Kidney epithelial cell (primary cell): ENCODE measurements at places on chromosomes 6 and 20.

GRCh38 chr6:122730775-122731386 is 48.6 kb upstream of the FABP7 start:
- no peak for DNase-seq

DNA sequence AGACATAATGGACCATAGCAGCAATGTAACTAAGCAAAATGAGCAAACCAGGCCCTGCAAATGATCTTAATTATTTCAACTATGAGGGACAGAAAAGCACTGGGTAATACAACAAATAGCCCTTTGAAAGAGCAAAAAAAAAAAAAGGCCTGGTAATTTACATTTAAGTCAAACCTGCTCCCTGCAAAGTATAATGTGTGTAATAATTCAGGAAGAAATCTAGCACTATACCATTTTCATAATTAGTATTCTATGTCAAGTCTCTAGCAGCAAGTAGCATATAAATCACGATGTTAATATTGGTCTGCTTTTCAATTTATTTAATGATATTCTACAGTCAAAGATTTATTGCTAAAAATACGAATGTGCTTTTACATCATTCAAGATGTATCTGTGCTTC is 489.6 kb downstream of the BMP2 start:
- DNase-seq, result no peak

DNA sequence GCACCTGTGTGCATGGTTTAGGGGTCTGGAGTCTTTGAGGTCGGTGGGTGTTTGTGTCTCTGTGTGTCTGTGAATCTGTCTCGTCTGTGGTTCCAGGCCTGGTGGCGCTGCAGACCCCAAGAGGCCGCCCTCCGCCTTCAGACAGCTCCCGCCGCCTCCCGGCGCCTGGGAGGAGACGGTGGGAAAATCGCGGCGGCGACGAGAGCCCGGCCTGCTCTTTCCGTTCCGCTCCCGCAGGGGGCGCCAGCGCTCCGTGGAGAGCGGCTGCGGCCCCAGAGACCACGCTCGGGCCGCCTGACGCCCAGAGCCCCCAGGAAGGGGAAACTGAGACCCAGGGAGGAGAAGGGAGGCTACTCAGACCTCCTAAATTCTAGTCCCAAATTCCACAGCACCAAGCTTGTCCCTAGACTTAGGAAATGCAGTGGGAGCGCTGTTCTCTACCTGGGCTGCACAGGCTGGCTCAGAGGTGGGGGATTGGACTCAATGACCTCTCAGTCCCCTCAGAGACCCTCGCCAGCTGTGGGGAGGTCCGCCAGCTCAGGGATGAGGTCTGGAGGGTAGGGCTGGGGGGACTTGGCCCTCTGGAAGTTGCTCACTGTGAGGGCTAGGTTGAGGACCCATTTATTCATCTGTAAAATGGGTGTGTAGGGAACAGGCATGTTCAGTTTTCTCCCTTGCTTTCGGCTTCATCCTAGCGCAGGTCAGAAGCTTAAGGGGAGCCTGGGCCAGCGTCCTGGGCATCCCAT is 36.9 kb upstream of the BLCAP start:
- DNase-seq, result no peak

GRCh38 chr20:298776-299391 is 1.5 kb downstream of the ZCCHC3 start:
- DNase-seq, result no peak

GRCh38 chr20:51385646-51386530 is 156.6 kb downstream of the NFATC2 start:
- DNase-seq, result no peak

DNA sequence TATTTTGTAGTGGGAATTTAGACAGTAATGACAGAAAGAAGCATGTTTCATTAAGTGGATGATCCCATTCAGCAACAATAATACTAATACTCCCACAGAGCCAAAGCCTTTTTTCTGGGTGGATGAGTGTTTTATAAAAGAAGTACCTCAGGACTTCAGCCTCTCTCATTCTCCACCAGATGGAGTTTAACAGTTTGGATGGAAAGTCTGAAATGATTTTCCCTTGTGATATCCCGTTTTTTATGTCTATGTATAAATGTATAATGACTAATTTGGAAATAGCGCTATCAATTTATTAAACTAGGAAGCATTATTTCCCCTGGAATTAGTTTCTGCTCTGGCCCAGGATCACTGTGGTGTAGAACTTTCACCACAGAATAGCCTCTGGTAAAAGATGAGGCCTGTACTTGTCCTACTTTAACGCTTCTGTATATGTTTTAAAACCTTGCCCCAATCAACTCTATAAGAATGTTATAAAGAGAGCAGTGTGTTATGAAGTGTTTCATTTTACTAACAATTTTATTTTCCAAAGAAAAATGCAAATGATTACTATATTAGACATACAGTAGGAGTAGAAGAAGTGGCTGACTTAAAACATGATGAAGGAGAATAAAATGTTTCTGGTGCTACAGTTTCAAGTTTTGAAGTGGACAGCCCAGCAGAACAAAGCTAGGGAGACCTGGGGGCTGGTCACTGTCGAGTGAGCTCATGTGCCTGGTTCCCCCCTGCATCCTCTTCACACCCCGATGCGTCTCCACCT is 135.6 kb downstream of the HIVEP1 start:
- DNase-seq, result no peak

DNA sequence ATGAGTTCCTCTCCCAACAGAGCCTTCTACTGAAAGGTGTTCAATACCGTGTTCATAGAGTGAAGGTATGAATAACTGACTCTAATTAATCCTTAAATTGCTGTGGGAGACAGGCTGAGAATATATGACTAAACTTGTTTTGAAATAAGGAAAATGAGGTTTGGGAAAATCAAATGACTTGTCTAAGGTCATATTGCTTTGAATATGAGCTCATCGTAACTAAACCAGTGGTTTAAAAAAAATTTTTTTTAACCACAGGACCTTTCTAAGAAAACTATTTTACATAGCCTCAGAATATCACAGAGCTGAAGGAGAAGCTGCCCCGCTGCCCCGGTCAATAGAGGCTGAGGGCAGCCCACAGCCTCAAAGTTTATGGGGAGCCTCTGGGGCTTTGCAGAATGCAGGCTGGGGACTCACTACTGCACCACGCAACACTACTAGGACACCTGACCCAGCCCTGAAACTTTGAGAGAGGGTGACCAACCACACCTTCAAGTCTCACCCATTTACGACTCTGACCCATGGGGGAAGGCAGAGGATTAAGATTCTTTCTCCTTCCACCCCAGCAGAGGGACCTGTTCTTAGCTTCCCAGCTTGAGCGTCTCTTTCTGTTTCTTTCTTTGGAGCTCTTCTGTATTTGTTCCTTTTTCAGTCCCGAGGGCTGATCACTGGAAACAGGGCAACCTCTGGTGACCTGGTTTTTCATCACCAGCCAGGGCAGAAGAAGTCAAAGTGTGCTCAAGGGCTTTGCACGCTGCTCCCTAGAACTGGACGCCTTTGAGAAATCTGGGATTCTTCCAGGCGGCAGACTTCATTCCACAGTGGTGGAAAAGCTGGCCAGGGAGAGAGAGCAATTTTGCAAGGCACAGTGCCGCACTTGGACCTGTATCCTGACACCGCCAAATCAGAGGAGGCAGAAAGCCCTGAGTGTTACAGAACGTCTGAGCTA is 220.2 kb downstream of the ATXN1 start:
- no peak for DNase-seq
